Substantia nigra (tissue), 51 donors: ENCODE measurements at places on chromosomes 4 and X.

- DNase-seq: no peak
These were observed 50.6 kb upstream of the TENM3 start for GRCh38 chr4:182192511-182193181.

DNA sequence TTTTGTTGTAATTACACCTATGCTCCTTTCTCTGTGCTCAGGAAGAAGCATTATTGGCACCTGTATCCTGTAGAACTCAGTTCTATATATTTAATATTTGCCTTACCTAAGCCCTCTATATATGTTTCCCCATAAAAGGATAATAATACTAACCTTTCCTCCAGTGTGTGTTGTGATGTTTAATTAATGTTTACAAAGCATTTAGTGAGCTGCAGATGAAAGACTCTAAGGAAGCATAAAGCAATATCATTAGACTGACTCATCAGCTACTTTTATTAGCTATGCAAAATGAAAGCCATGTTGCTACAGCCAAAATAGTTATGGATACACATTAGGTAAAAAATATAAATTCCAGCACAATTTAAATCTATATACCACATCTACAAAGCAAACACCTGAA, 93.6 kb upstream of the PTPN13 start:
- no peak for DNase-seq

DNA sequence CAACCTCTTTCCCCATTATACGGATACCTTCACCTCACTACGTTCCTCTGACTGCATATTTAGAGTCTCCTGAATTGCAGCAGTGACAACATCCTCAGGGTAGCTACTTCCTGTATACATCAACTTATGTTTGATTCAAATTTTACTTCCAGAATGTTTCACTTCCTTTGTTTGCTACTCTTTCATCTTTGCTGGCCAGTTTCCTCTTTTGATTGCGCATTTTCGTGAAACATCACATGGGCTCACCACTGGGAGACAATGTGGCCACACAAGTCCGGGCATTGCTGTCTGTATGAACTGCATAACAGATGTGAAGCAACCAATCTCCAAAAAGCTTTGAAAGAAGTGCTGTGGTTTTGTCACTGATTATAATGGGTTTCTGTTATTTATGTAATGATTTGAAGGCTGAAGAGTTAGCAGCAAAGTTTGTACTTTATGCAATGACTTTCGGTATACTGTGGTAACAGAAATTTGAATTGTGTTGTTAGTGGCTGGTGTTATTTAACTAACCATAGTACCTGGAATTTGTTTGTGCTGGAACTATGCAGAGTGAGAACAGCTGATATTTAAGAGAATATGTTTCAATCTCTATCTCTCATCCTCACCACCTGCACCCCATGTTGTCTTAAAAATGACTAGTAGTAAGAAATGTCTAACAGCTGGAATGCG, 7.4 kb downstream of the SNCA start:
- peak; percentile 83 for DNase-seq

DNA sequence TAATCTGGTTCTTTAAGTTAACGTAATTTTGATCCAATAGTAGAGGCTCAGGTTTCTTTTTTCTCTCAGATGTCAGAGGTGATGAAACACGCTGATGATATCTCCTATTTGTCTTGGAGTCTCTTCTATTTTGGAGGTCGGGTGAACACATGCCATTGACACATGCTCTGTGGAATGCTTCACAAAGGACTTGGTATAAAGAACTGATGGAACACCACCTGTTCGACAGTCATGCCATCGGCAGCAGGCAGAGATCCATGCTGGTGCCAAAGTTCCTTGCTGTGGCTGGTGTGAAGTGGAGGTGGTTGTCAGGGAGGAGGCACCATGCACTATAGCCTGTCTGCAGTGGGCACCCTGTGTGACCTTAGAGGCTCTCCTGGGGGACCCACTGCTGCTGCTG, 94.9 kb downstream of the ATP8A1 start:
- no peak for DNase-seq

DNA sequence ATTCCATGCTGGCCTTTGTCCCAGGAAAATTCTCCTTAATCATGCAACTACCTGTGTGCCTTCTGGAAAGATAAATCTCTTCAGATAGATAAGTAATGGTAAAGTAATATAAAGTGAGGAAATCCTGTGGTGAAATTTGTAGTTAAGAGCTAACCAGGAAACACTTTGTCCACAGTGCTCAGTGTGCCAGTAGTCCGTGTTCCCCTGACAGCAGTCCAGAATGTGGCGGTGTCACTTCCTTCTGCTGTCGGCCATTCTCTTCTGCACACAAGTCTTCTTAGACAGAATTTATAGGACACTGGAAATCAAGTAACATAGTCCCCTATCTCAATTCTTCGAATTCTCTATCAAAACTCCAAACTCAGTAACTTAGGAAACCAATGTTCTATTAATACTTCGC, 5.7 kb upstream of the CXXC4 start:
- no peak for DNase-seq

DNA sequence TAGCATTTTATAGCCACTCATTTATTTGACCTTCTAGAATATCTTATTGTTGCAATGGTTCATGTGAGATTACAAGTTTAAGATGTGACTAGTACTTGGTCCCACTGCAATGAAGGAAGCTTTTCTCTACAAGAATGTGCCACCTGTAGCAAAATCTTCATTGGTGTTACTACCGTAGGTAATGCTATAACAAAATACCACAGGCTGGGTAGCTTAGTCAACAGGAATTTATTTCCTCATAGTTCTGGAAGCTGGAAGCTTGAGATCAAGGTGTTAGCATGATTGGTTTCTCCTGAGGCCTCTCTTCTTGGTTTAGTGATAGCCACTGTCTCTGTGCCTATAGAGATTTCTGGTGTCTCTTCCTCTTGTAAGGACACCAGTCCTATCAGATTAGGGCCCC, 441.0 kb downstream of the GPM6A start:
- DNase-seq: no peak

- DNase-seq: no peak
These were observed 91.4 kb upstream of the TTC29 start for GRCh38 chr4:147037069-147037468.

- DNase-seq: no peak
These were observed 25.5 kb upstream of the TEC start for GRCh38 chr4:48295116-48295515.

DNA sequence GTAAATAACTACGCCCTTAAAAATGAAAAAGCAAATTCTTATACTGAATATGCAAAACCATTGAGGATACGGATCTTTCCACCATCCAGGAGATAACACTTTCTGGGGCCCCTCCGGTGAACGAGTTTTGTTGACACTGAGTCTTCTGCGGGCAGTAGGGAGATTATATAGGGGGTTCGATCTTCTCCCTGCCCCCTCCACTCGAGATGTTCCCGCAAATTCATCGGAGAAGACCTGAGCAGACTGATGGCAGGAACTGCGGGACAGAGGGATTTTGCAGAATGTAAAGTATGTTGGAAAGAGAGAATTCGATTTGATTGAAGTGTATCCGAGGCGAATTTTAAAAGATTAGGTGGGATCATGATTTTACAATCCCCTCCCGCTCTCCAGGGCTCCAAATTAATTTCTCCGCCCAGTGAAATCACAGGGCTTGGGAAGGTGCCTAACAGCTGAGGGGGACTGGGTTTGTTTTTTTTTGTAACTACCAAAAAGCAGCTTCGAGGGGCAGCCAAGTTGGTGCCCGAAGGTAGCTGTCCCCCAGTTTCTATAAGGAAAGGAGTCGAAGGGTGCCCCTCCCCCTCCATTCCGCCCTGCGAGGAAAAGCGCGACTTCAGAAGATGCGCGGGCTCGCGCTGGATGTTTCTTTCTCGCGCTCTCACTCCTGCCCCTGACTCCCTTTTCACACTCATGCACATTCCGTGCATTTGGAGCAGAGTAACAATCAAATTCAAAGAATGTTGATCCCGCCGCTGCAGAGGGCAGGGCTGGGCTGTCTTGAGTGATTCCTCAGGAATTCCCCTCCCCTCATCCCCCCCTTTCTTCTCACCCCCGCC, 1.2 kb downstream of the TMEM255A start:
- no peak for DNase-seq

DNA sequence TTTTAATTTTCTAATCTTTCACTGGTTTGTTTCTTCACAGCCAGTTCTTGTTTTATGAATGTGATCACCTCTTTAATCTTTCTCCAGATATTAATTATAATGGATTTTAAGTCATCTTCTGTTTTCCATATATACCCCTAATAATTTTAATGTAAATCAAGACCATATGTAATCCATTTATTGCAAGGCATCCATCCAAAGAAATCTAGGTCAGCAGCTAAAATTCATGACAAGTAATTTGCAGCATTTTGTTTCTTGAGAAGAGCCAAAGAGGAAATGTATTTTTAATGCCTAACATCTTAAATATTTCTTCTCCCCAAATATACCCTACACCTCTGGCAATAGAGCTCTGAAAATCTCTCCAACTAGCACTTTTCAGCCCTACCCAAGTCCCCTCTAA, 81.1 kb downstream of the SUPT20HL2 start:
- no peak for DNase-seq

- DNase-seq: no peak
These were observed 12.7 kb upstream of the CXCL8 start for GRCh38 chr4:73727685-73728084.

DNA sequence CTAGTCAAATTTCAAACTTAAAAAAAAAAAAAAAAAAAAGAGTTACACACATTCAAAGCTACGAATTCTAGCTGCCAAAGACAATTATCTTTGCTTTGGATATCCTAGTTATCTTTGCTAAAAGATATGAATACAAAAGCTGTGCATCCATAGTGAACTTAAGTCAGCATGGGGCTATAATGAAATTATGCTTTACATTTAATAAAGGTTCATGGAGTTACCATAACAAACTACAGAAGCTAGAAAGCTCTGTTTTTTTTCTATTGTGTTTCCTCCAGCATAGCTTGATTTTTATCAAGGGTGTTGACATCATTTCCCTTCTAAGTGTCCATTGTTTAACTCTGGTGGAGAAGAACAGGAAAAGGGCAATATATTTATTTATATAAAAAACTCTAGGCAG, 234.1 kb downstream of the ANKRD50 start:
- DNase-seq: no peak

DNA sequence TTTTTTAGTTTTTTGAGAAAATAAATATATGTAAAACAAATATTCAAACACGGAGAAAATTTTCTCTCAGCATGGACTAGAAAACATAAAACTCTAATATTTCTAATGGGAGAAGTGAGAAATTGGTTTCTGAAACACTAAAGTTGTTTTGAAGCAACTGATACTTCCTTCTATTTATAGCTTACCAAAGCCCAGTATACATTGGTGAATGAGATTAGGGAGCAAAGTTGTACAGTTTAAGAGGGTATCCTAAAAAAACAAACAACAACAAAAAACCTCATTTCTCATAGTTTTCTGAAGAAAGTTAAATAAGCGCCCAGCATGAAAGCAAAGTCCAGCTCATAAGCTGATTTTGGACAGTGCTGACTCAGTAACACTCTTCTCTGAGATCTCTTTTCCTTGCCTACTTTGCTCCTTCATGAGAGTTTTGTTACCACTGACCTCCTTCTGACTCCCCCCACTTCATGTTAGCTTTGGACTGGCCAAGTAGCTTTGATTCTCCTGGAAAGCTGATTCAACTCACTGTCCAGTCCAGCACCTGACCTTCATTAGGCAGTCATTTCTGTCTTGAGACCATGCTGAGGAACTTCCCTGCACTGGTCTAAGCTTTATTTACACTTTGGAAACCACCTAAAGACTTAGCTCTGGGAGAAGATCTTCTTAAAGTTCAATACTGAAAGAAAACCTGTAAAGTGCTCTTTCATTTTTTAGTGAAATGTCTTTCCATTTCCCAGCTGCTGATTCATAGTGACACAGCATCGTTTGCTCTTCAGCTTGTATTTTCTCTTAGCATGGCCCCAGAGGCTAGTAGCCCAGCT, 21.8 kb upstream of the P2RY10 start:
- no peak for DNase-seq

DNA sequence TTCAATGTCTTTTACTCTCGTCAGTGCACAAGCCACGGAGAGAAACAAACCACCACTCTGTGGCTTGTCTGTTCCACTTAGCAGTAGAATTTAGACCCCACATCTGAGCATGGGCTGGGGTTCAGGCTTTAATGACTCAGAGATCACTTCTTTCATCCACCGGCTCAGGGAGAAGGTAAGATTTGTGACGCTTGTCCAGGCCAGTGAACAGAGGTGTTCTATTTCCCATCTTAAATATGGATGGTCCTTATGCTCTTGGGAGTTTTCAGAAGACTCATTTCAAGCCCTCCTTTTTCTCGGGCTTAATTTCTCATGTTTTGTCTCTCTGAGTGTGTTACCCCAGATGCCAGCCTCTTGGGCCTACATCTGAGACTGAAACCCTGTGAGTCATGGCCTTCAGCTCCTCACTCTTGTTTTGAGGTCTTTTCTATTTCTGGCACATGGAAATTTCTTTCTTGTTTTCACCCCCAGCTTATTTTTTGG, 127.4 kb upstream of the SFRP2 start:
- DNase-seq: no peak

- no peak for DNase-seq
These were observed 115.6 kb upstream of the TLL1 start for GRCh38 chr4:165757451-165757850.

DNA sequence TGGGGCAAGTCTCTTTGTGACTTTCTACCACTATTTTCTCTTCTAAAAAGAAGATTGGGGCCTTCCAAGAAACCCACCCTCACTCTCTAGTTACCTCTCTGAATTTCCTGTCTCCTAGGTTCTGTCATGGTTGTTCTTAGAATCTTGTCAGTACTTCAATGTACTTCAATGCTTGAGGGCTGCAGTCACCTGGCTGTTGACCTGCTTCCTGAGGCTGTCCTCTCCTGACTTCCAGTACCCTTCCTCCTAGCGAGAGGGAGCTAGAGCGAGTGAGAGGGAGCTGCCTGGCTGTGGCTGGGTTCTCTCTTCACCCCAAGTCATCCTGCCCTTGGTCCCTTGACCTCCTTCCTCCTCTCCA, 17.7 kb downstream of the CD99L2 start:
- DNase-seq: no peak

- DNase-seq: no peak
These were observed 73.1 kb upstream of the IL13RA1 start for GRCh38 chrX:118654331-118654730.

- DNase-seq: no peak
These were observed 78.4 kb downstream of the IRF2 start for GRCh38 chr4:184395971-184396391.

GRCh38 chr4:94536649-94537469, 85.1 kb downstream of the PDLIM5 start:
- DNase-seq: no peak

DNA sequence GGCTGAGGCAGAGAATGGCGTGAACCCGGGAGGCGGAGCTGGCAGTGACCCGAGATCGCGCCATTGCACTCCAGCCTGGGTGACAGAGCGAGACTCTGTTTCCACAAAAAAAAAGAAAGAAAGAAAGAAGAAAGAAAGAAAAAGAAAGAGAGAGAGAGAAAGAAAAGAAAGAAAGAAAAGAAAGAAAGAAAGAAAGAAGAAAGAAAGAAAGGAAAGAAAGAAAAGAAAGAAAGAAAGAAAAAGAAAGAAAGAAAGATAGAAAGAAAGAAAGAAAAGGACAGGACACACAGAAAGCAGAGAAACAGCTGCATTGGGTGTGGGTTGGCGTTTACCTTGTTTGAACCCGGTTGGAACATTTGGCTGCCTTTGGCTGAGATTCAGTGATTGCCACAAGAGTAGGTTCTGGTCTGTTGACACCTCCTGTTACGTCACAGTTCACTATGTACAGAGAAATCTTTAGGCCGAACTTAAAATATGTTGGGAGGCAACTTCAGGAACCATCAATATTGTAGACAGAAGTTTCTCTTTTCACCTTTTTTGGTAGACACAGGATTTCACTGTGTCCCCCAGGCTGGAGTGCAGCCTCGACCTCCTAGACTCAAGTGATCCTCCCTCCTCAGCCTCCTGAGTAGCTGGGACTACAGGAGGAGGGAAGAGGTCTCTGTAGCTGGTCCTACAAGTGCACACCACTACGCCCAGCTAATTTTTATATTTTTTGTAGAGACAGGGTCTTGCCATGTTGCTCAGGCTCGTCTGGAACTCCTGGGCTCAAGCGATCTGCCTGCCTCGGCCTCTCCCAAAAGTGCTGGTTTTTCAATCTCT, 16.3 kb upstream of the PLCXD1 start:
- no peak for DNase-seq
